ENCODE measurements at places on chromosomes 16 and 17. TPM values are rescaled to one million over a fixed set of nuclear protein-coding genes. Genes with fewer than 3 reads are reported as not detected.

The C16orf74 gene
- total RNA-seq = 3.8 TPM

The FSCN2 gene
- total RNA-seq = 2.9 TPM

The ZNF19 gene
- 5.1 TPM for total RNA-seq

The RUNDC1 gene
- total RNA-seq = 17.6 TPM

The SMIM36 gene
- not detected for total RNA-seq

GRCh38 chr16:53827741-53828140 lies 123.8 kb downstream of the FTO start:
- H3K36me3 ChIP-seq = no peaks in the 10 kb centered on the region
- no peak overlapping the region for H3K27ac ChIP-seq
- peaks cover 6% of the 10 kb centered on the region for H3K4me1 ChIP-seq
- no peak for DNase-seq
- H3K27me3 ChIP-seq = no peaks in the 10 kb centered on the region

- H3K36me3 ChIP-seq = no peaks in the 10 kb centered on the region
- DNase-seq = no peak
- H3K4me3 ChIP-seq = no peak overlapping the region
- no peak overlapping the region for H3K27ac ChIP-seq
- H3K27me3 ChIP-seq = no peaks in the 10 kb centered on the region
These were observed 34.2 kb downstream of the TTC19 start for GRCh38 chr17:16033729-16034349.

GRCh38 chr17:42305543-42306384 lies 17.5 kb downstream of the STAT5A start:
- no peak overlapping the region for H3K4me3 ChIP-seq
- H3K27me3 ChIP-seq = no peaks in the 10 kb centered on the region
- no peak overlapping the region for H3K27ac ChIP-seq

DNA sequence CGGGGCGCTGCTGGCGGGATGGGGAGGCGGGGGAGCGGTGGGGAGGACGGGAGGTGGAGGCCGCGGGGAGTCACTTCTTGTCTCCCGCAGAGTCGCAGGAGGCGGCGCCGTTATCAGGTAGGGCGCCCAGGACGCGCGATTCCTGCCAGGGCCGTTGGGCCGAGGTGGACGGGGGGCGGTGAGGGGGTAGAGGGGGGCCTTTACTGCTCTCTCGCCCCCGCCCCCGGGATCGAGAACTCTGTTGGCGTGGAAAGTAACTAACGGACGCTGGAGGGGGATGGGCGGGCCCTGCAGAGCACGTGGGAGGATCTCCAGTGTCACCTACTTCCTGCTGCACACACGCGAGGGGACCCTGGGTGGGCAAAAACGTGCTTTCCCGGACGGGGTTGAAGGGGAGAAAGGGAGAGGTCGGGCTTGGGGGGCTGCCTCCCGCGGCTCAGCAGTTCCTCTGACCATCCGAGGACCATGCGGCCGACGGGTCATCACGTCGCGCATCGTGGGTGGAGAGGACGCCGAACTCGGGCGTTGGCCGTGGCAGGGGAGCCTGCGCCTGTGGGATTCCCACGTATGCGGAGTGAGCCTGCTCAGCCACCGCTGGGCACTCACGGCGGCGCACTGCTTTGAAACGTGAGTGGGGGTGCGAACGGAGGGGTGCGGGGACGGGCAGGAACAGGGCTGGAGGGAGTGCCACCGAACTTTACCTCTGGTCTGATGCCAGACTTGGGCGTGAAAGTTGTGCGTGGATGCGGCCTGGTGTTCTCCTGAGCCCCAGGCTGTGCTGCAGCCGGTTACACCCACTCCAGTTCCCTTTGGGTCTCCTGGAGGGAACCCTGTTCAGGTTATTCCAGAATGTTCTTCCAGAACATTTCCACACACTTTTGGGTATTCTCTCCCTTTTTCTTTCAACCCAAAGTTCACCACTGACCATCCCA lies 569 bp downstream of the PRSS21 start:
- no peak overlapping the region for H3K27ac ChIP-seq
- H3K4me1 ChIP-seq = peaks cover 10% of the 10 kb centered on the region
- H3K27me3 ChIP-seq = no peaks in the 10 kb centered on the region
- no peak for DNase-seq

- DNase-seq = no peak
- H3K4me3 ChIP-seq = no peak overlapping the region
- peak overlapping the region; percentile 66 for H3K27ac ChIP-seq
- H3K27me3 ChIP-seq = no peaks in the 10 kb centered on the region
- peaks cover 6% of the 10 kb centered on the region for H3K36me3 ChIP-seq
These were observed 4.7 kb downstream of the FLCN start for GRCh38 chr17:17232303-17232621.

DNA sequence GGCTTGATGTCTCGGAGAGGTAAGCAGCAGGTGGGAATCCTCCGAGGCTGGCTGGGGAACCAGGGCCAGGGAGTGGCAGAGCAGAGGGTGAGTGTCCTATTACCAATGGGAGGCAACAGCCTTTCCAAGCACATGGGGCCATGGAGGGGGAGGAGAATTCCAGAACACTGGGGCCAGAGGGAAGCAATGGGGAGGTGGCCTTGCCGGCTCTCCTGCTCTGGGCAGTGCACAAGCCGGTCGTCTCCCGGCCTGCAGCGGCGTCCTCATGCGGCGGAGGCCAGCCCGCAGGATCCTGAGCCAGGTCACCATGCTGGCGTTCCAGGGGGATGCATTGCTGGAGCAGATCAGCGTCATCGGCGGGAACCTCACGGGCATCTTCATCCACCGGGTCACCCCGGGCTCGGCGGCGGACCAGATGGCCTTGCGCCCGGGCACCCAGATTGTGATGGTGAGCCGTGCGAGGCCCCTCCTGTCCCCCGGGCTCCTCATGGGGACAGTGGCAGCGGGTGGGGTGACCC lies 21.9 kb downstream of the SGSH start:
- H3K27me3 ChIP-seq = no peaks in the 10 kb centered on the region
- no peak for DNase-seq
- no peak overlapping the region for H3K27ac ChIP-seq

DNA sequence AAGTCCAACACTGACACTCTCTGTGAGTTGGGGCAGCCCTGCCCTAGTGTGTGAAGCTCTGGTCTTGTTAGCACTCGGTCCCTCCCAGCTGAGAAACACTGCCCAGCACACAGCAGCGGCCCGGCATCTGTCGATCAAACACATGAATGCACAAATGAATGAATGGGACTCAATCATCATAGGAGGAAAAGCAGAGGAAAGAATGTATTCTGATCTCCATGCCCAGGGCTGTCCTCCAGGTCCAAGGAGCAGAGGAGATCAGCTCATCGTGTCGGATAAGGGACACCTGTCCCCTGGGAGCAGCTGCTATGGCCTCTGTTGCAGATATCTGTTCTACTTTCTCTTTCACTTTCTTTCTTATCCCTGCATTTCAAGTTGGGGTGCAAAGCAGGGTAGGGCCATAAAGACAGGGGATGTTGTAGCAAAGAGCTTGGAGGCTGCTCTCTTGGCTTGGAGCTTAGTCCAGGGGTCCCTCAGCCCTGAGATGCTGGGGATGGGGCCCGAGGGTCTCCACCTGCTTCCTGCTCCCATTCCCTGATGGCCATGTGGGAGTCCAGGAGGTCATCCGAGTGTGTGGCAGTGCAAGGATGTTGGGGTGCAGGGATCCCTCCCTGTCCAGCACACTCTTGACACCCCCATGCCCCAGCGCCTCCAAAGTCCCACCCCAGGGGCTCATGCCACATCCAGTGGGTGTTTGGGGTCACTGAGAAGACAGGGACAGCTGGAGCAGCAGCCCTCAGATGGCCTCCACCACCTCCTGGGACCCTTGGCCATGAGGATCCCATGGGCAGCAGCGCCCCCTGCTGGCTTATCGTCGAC lies 88.2 kb downstream of the IRF8 start:
- H3K36me3 ChIP-seq = no peaks in the 10 kb centered on the region
- H3K4me1 ChIP-seq = peaks cover 29% of the 10 kb centered on the region
- DNase-seq = peak; percentile 52
- H3K4me3 ChIP-seq = no peak overlapping the region
- no peak overlapping the region for H3K27ac ChIP-seq
- H3K27me3 ChIP-seq = no peaks in the 10 kb centered on the region

DNA sequence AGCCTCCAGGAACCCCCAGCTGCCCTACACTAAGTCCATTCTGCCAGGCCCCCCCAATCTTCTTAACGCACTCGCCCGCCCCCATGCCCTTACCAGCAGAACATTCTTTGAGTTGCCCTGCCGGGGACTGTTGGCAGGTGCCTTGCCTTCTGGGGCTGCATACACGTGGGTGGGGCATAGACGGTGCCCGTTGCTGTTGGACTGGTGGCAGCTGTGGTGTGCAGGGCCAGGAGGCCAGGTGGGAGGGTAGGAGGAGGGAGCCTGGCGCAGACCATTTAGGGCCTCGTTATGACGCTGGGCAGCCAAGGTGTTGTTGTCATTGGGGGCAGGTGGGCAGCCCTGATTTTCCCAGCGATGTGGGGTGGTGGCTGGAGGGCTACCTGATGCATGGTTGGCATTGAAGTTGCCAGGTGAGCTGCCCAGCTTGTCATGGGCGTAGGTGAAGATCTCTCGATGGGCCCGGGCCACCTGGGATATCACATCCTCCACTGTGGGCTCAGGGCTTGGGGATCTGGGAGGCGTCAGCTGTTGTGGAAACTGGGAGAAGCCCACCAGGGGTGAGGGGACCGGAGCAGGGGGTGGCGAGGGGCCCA lies 4.9 kb downstream of the NR1D1 start:
- H3K4me1 ChIP-seq = peaks cover 22% of the 10 kb centered on the region
- peaks cover 3% of the 10 kb centered on the region for H3K36me3 ChIP-seq
- H3K27me3 ChIP-seq = no peaks in the 10 kb centered on the region
- DNase-seq = no peak

DNA sequence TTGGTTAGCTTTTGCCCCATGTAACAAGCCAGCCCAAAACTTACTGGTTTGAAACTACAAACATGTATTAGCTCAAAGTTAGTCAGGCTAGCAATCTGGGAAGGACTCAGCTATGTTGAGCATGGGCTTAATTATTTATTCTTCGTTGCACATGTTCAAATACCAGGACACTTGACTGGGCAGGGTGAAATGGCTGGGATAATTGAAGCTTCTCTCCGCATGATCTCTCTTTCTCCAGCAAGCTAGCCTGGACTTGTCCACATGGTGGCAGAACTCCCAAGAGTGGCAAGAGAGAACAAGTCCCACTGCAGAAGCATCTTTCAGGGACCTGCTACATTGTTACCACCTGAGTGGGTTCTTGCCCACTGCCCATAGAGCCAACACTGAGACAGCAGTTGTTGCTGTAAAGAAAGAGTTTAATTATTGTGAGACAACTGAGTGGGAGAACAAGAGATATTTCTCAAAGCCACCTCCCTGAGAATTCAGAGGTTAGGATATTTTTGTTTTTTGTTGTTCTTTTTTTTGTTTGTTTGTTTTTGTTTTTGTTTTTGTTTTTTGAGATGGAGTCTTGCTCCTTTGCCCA lies 16.8 kb upstream of the ATF7IP2 start:
- no peak overlapping the region for H3K4me3 ChIP-seq
- no peaks in the 10 kb centered on the region for H3K36me3 ChIP-seq
- H3K27ac ChIP-seq = no peak overlapping the region
- H3K27me3 ChIP-seq = no peaks in the 10 kb centered on the region
- peaks cover 7% of the 10 kb centered on the region for H3K4me1 ChIP-seq

GRCh38 chr17:563616-564015 lies 151.0 kb downstream of the VPS53 start:
- no peak overlapping the region for H3K4me3 ChIP-seq
- no peak for DNase-seq
- no peaks in the 10 kb centered on the region for H3K27me3 ChIP-seq
- no peak overlapping the region for H3K27ac ChIP-seq
- no peaks in the 10 kb centered on the region for H3K4me1 ChIP-seq

DNA sequence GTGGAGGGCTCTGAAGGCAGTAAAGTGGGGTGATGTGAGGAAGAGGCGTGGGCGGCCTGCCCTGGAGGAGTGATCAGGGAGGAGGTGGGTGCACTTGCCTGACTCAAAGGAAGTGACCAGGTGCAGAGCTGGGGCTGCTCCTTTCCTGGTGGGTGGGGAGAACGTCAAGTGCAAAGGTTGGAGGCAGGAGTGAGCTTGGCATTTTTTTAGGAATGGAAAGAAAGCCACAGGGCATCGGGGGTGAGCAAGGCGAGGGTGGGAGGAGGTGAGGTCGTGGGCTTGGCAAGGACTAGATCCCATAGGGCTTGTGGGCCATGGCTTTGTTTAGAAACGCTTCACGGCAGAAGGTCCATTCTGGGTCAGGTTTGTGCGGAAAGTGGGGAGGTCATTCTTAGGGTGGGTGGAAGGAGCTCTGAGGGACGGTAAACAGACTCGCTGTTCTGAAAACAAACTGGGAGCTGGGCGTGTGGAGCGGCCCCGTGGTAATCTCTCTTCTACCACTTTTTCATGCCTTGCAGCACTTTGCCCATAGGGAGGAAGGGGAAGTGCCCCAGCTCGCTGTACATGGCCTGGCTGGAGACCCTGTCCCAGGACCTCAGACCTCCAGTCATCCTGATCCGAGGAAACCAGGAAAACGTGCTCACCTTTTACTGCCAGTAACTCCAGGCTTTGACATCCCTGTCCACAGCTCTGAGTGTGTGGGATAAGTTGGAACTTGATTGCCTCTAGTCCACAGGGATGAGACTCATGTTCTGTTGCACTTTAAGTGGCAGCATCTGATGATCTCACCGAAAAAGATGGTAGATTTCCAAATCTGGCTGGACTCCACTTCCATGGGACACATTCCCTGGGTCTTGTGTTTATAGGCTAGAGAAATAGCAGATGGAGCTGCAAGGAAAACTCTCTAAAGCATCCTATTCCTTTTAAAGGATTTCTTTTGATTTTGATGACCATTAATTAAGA lies 18.9 kb upstream of the HERPUD1 start:
- no peak for DNase-seq
- H3K27me3 ChIP-seq = no peaks in the 10 kb centered on the region
- no peaks in the 10 kb centered on the region for H3K36me3 ChIP-seq
- H3K4me1 ChIP-seq = peaks cover 50% of the 10 kb centered on the region

- DNase-seq = no peak
- H3K36me3 ChIP-seq = no peaks in the 10 kb centered on the region
- H3K4me1 ChIP-seq = no peaks in the 10 kb centered on the region
- H3K27me3 ChIP-seq = no peaks in the 10 kb centered on the region
- no peak overlapping the region for H3K4me3 ChIP-seq
These were observed 103.1 kb downstream of the STX8 start for GRCh38 chr17:9472541-9472940.

DNA sequence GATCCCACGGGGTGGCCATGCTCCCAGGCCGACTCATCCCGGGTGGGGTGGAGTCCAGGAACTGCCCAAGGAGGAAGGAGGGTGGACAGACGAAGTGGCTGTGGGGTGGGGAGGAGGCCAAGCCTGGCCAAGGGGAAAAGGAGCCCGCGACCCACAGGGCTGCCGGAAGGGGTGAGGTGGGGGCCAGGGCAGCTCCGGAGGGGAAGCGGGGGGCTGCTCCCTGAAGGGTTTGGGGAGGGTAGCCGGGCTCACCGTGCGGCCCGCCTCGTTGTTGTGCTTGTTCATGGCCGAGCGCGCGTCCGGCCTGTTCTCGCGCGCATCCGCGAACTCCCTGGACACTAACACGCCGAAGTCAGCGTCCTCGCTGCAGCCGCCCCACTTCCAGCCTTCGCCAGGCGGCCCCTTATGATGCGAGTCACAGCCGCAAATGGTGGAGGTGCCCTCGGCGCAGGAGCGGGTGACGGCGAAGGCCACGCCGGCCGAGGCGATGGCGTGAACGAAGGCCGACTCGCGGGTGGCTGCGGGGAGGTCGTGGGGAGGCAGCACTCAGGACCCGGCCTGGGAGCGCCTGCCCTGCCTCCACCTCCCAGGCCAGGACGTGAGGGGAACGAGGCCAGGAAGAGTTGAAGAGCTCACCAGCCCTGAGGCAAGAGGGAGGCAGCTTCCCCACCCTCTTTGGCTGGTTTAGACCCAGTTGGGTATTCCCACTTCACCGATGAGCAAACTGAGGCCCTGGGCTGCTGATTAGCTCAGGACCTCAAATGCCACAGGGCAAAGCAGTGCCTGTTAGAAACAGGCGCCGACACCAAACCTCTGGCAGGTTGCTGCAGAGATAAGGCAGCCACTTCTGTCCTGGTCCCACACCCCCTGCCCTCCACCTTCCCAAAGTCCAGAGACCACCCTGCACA lies 48.7 kb downstream of the WNT3 start:
- DNase-seq = no peak
- peaks cover 29% of the 10 kb centered on the region for H3K4me1 ChIP-seq
- H3K4me3 ChIP-seq = peak overlapping the region; percentile 61
- H3K27ac ChIP-seq = peak overlapping the region; percentile 72

Data from Caco-2 (cell line).